ENCODE measurements at places on chromosomes 12 and 14.

DNA sequence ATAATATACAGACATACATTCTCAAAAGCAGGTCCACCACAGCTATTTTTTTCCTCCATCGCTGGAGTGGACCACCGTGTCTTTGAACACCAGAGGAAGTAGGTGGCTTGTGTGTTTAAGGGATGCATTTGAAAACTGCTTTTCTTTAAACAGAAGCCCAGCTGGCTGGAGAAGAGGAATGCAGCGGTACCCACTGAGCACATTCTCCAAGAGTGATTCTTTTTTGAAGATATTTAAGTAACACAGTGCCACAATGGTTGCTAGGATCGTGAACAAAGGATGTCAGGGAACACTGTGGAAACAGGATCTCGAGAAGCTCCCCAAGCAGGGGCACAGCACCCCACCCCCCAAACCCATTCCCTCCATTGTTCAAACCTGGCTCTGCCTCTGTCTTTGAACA lies 286.6 kb upstream of the PWP1 start:
- no peak for DNase-seq

DNA sequence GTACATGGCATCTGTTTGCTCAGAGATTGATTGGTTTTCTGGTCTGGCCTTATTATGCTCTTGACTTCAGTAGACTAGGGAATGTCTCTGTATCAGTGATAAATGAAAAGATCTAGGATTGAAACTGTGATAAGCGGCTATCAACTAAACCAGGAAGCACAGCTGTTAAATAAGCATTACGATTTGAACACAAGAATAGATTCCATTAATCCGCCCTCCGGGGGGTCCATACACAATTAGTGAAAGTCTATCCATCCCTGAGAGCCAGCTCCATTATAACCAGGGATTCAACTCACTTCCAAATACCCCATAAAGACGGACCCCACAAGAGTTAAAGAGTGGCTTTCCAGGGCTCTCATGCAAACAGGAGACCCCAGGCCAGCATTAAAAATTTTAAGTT lies 279.0 kb downstream of the GRIN2B start:
- no peak for DNase-seq

- no peak for DNase-seq
These were observed 5.3 kb downstream of the BHLHE41 start for GRCh38 chr12:26119391-26119989.

- DNase-seq: no peak
These were observed 388.6 kb downstream of the CCDC91 start for GRCh38 chr12:28578833-28579252.

DNA sequence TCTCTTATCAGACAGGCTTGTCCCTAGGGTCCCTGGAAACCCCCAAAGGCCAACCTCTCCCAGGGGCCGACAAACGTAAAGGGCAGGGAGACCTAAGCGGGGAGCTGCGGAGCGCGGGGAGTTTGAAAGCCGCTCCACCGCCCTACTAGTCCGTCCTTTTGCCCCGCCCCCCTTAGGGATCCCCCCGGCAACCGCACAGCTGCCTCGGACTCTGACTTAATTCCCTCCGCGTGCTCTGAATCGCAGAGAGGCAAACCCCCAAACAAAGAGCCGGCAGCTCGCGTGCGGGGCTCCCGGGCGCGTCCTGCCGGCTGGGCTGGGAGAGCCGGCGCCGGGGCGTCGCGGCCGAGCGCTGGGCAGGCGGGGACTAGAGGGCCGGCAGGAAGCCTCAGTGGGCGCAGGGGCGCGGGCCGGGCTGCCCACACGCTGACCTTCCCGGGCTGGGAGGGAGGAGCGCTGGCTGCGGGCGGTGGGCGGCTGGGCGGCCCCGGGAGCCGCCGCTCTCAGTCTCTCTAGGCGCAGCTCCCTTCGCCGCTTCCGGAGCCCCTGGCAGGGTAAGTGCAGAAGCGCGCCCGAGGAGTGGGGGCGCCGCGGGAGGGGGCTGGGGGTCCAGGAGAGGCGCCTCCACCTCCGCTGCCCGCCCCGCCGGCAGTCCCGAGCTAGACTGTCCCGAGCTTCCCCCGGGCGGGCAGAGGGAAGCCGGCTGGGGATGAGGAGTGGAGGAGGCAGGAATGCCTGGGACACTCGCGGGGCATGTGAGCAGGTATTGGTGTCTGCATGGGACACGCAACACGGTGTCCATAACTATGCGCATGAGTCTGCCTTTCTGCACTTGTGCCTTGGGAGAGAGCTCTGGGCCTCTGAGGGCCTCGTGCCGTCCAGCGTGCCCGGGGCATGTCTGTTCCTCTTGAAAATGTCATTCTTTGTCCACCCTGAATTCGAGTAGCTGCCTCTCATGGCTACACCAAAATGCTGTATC lies at the start of gene TSPAN11:
TSS of gene TSPAN11 (plus strand) at position 506 of the 979 bp plus-strand sequence. CDS start 27,244 bp downstream, outside the sequence.
- no peak for DNase-seq

DNA sequence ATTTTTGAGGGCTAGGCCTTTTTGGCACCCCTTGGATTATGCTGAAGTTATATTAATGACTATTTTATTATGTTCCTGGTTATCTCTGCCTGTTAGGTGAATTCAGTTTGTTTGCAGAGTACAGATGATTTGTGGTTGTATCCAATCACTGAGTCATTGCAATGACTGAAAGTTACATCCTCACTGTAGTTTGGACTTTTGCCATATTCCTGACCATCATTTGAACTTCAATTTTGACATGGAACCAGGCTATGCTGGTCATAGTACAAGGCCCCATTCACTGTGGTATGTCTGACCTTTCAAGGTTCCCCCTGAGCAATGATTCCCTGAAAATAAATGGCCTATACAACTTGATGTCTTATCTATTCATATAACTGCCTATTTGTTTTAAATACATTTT lies 621.0 kb downstream of the CCER1 start:
- DNase-seq: no peak

DNA sequence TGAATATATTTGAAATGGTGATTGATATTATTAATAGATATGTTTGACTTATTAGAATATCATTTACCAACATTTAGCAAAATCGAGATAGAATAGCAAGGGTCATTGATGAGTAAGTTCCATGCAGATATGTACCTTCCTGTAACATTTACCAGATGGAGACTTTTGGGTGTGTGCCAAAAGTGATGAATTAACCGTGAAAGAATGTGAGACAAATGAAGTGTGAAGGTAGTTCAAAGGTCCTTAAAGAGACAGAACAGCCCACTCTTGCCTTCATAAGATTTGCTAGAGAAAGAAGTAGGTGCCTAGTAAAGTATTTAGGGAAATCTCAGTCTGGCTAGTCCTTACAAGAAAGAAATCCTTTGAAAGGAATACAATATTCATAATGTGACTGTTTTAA lies 45.5 kb downstream of the FGD4 start:
- DNase-seq: no peak

- no peak for DNase-seq
These were observed 15.3 kb downstream of the SPIC start for GRCh38 chr12:101490286-101490920.

DNA sequence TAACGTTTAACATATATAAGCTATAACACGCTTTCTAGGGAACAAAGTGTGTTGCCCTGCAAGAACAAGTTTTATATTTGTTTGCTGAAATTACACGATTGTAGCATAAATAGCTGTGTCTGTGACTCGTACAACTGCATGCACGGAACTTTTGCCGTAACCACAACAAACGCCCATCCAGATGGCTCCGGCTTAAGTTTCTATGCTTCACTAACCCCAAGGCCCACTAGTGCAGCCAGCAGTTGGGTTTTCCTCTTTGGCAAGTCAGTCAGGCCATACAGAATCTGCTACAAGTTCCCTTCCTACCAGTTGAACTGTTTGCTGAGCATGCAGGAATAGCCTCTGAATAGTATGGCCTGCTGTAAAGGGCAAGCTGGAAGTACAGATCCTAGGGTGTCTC lies 12.1 kb downstream of the CSRP2 start:
- no peak for DNase-seq

GRCh38 chr12:108983227-108983626 lies 37.6 kb downstream of the SVOP start:
- no peak for DNase-seq

- DNase-seq: no peak
These were observed 207.0 kb upstream of the CAND1 start for GRCh38 chr12:67062193-67062592.

DNA sequence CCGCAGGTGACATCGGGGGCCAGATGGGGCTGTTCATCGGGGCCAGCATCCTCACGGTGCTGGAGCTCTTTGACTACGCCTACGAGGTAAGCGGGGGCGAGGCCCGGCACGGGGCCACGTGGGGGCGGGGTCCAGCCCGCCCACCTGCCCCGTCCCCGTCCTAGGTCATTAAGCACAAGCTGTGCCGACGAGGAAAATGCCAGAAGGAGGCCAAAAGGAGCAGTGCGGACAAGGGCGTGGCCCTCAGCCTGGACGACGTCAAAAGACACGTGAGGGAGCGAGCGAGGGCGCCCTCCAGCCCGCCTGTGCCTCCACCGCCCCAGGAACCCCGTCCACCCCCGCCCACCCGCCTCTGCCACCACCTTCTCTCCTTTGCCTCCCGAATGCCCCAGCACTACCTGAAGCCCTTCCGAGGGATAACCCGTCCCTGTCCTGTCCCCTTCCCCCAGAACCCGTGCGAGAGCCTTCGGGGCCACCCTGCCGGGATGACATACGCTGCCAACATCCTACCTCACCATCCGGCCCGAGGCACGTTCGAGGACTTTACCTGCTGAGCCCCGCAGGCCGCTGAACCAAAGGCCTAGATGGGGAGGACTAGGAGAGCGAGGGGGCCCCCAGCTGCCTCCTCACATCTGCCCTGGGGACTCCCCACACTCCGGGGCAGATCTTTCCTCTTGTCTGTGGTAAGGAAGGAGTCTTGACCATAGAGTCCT lies 3.9 kb upstream of the SMARCD1 start:
- DNase-seq: no peak

GRCh38 chr12:64836856-64837255 lies 12.4 kb downstream of the TBC1D30 start:
- no peak for DNase-seq

- DNase-seq: no peak
These were observed 22.1 kb upstream of the SRGAP1 start for GRCh38 chr12:63822352-63822751.
